ENCODE measurements at places on chromosomes 5 and 9. TPM values are rescaled to one million over a fixed set of nuclear protein-coding genes. Genes with fewer than 3 reads are reported as not detected.
A peak's percentile ranks its signal among the peaks of the same experiment; 100 is the strongest.

Gene GPRIN1
- total RNA-seq: 0.24 TPM

DNA sequence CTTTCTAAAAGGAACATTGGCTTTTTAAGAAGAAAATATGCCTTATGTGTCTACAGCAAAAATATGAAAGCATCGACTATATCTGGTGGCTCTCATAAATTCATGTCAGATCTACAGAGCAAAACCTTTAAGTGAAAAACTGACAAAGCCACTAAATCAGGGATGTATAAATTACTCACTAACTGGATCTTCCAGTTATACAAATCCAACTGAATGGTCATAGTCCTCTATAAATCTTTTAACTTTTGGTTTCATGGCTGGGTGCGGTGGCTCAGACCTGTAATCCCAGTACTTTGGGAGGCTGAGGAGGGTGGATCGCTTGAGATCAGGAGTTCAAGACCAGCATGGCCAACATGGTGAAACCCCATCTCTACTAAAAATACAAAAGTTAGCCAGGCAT is 29.2 kb upstream of the GZMA start:
- no peak for DNase-seq

Gene GLDC
- 2.4 TPM for total RNA-seq

- no peak for DNase-seq
Measured at GRCh38 chr5:67971971-67972821, 243.4 kb upstream of the PIK3R1 start.

DNA sequence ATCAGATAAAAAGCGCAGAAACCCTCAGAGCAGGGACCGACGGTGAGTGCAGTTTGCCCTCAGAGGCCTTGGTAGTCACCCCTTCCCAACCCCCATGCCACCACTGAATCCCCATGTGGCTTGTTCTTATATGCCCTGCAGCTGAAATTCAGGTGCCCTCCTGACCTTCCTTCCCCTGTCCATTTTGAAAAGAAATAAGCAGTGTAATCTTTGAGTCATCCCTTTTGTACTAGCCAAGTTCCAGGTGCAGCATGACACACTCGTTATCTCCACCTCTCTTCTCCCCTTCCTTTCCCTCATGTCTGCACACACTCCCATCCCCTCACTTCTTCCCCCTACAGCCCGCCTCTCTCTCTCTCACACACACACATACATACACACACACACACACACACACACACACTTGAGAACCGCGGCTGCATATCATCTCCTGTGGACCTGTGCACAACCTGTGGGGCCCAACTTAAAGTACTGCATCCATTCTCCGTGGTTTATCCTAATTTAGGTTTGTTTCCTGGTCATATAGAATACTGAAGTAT is 53.1 kb downstream of the SYK start:
- no peak for DNase-seq

DNA sequence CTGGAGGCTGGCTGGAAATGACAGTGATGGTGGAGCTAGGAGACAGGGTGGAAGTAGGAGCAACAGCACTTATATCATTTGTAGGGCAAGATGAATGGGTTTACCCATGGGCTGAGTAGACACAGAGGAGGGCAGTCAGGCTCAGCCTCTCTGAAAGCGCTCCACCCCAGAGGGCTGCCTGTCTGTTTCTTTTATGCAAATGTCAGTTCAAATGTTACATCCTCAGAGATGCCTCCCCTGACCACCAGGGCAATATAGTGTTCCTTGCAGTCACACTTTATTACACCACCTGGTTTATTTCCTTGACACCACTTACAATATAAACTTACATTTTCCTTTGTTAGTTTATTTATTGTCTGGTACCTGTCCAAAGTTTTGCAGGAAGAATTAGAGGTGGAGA is 159.5 kb upstream of the IL12B start:
- no peak for DNase-seq

Gene ZNG1A
- total RNA-seq: 27.4 TPM

- DNase-seq: peak; percentile 56
Measured at GRCh38 chr5:1760656-1761452, 38.8 kb downstream of the MRPL36 start.

Gene IQGAP2
- 13.4 TPM for total RNA-seq

Gene TAF11L14
- total RNA-seq: not detected

- DNase-seq: no peak
Measured at GRCh38 chr5:57267805-57268204, 93.9 kb downstream of the GPBP1 start.

DNA sequence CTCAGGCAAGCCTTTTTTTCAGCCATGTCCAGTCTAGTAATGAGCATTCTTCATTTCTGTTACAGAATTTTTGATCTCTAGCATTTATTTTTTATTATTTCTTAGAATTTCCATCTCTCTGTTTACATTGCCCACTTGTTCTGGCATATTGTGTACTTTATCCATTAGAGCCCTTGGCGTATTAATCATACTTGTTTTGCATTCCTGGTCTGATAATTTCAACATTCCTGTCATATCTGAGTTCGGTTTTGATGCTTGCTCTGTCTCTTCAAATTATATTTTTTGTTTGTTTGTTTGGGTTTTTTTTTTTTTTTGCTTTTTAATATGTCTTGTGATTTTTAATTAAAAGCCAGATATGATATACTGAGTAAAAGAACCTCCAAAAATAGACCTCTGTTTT is 23.0 kb upstream of the JAK2 start:
- DNase-seq: no peak

GRCh38 chr5:150409638-150410523 is 2.8 kb downstream of the CD74 start:
- DNase-seq: peak; percentile 81

DNA sequence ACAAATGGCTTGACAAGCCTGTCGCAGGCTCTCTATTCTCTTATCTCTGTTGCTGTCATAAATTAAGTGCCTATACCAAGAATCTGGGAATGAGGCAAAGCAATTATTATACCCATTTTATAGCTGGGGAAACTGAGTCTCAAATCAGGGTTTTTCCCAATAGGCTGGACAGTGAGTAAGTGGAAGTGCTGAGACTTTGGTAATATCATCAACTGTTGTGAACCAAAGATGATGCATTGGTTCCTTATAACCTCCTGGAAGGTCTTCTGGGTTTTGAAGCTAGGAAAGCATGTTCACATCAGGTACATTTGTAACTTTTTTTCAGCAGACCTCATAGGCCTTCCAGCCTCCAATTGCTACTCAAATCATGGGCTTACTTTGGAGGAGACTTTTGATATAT is 25.6 kb upstream of the ZCCHC7 start:
- no peak for DNase-seq

DNA sequence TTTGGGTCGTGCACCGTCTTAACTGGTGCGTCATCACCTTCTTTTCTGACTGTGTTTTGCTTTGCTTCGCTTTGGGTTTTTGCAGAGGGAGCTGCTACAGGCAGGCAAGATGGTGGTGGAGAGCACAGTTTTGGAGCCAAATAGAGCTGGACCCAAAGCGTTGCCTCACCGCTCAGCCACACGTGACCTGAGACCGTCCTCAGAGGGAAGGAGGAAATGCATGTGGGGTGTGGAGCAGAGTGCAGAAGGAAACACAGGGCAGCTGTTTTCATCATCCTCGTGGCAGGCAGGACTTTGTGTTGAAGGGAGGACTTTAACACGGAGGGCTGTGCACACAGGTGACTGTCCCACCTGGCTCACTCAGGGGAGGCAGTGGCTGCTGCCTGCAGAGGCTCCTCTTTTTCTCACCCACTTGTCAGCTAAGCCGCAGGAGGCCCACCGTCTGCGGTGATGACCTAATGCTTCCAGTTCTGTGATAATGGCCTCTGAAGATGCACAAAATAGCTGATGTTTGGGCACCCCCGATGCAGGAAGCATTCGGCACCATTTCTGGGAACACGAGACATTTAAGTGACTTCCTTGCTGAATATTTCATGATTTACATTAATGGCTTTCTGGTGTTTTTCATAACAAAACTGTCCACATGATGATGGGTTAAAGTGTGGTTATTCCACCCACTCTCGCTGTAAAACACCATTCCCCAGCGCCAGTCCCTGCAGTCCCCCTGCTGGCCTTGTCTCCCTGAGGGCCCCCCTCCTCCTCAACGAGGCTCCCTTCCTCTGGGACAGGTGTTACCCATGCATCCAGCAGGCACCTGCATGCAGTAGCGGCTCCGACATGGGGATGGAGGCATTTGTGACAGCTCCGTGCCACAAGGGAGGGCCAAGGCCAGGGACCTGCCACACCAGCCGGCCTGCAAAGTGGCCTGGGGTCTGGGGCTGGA is 12.4 kb upstream of the UBAC1 start:
- DNase-seq: no peak

Gene SMIM33
- not detected for total RNA-seq

DNA sequence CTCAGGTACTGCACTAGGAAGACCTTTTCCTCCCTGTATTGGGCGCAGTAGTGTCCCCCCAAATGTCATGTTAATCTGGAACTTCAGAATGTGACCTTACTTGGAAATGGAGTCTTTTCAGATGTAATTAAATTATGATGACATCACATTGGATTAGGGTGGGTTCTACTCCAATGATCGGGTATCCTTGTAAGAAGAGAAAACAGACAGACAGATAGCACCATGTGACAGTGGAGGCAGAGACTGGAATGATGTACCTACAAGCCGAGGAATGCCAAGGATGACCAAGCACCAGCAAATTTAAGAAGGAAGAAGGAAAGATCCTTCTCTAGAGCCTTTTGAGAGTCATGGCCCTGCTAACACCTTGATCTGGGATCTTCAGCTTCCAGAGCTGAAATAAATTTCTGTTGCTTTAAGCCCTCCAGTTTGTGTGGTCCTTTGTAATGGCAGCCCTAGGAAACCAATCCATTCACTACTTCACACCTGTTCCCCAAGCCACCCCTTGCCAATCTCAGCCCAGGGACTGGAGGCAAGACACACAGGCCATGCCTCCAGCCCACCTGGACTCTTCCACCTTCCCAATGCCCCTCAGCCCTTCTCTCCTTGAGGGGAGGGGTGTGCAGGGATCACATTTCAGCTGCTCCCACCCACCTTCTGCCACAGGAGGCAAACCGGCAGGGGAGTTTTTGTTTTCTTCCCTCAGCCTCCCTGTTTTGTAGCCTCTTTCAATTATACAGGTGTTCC is 1.6 kb downstream of the CCNJL start:
- DNase-seq: no peak

DNA sequence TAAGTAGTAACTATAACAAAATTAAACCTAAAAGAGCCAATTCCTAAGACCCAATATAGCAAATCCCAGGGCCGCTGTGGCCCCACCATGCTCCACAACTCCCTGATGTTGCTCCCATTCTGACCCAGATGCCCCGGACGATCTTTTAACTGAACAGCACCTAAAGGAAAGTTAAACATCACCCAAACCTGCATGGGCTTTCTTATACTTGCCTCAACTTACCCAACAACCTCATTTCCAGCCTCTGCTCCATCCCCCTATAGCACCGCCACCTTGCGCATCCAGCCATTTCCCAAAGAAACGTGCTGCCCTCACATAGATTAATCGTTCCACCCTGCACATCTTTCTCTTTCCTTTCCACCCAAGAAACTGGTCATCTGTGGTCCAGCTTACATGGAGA is 54.6 kb downstream of the ZNF354C start:
- DNase-seq: no peak

GRCh38 chr9:133969681-133970580 is 22.2 kb downstream of the VAV2 start:
- DNase-seq: no peak

DNA sequence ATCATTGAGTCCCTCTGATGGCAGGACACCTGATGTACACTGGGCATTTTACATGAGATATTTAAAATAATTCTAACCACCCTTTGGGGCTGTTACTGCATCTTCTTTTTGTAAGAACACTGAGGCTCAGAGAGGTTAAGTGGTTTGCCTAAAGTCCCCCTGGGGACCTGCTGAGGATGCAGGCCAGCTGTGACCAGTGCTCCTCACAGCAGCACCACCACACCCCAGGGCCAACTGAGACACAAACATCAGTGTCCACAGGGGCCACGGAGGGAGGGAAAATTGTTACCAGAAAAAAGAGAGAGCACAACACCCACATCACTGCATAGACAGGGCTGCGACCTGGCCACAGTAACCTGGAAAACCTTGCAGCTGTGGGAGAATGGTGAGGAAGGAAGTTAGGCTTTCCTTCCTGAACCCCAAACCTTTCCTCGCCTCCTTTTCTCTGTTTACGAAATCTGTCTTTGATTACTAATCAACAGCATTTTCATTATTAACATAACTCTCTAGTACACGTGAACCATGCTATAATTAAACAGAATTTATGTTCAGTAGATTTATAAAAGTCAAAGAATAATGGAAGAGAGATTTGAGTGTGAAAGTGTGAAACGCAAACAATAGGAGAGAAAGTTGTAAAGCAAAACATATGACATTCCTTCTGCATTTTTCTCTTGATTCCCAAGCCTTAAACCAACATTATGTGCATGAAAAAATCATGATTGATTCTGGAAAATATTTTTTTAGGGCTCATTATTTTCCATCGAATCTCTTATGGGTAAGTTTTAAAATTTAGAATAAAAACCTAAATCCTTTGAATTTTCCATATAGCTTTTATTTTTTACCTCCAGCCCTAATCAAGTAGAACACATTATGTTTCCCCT is 228.1 kb upstream of the DAPK1 start:
- DNase-seq: no peak

DNA sequence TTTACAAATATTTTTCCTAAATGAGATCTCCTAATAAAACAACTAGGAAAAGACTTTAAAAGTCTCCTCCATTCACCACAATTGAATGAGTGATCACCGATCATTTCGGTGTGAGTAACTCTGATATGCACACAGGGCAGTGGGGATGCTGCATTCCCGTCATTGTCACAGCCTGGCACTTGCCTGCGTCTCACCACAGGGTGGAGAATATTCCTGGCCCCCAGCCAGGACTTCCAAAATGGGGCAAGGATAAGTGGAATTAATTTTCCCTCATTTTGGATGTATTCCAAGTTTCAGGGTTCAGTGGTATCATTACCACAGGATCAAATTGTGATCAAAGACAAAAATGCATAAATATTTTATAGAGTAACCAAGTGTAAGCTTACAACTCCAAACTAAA is 107.1 kb downstream of the CTNND2 start:
- no peak for DNase-seq

GRCh38 chr5:143914756-143915155 is 102.8 kb downstream of the HMHB1 start:
- no peak for DNase-seq

Gene SQSTM1
- total RNA-seq: 183 TPM

DNA sequence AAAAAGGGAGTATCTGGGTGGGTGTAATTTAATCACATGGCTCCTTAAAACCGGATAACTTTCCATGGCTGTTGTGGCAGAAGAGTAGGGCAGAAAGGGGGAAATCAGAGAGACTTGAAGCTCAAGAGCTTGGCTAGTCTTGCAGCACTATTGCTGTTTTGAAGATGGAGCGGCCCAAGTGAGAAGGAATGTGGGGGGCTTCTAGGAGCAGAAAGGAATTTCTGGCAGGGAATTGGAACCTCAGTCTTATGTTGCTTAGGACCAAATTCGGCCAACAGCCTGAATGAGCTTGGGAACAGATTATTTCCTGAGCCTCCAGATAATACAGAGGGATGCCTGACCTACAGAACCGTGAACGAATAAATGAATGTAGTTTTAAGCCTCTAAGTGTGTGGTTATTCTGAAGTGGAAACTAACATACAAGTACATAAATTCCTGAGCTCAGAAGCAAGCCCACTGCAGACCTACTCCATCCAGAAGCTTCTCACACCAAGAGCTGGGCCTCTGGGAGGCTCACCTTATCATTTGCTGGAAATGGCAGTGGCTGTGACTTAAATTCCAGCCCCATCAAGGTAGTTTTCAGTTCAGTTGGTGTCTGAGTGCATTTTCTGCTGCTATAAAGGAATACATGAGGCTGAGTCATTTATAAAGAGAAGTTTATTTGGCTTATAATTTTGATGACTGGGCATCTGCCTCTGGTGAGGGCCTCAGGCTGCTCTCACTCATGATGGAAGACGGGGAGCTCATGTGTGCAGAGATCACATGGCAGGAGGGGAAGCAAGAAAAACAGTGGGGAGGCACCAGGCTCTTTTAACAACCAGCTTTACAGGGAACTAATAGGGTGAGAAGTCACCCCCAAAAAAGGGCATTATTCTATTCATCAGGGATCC is 15.3 kb upstream of the TMEM174 start:
- no peak for DNase-seq

Gene COL15A1
- 10.5 TPM for total RNA-seq
